ENCODE measurements at places on chromosomes 5 and 9.
A peak's percentile ranks its signal among the peaks of the same experiment; 100 is the strongest.

GRCh38 chr5:87190687-87191086 lies 77.0 kb upstream of the RASA1 start:
- DNase-seq = no peak

- no peak for DNase-seq
Observed at GRCh38 chr9:126125177-126125576, 201.5 kb upstream of the MVB12B start.

GRCh38 chr5:148509893-148510292 lies 126.1 kb downstream of the FBXO38 start:
- DNase-seq = no peak

DNA sequence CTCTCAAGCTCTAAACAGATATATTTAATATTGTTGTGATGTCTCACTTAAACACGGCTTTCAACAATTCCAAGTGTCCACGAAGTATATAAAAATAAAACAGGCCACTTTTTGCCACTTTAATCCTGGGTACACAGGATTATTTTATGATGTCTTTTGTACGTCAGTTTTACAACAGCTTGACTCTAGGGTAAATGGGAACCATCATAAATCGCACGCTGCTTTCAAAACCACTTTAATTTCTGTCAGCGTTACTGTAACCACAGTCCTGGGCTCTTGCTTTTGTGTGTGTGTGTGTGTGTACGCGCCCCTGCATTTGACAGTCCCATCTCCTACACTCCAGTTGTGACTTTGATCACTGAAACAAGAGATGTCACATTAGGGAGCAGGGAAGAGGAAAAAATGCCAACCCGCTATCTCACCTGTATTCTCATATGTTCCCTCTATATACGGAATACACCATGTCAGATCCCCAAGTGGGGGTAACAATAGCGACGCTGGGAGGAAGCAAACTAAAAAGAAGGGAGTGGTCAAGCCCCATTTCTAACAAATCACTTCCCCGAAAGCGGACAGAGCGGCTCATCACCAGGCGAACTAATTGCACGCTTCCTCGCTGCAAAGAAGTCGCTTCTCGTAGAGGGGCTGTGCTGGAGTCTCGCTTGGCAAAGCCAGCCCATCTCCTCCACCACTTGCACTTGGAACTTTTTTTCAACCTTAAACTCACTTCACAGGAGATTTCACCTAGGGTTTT lies 1.2 kb downstream of the BNC2 start:
- DNase-seq = no peak

DNA sequence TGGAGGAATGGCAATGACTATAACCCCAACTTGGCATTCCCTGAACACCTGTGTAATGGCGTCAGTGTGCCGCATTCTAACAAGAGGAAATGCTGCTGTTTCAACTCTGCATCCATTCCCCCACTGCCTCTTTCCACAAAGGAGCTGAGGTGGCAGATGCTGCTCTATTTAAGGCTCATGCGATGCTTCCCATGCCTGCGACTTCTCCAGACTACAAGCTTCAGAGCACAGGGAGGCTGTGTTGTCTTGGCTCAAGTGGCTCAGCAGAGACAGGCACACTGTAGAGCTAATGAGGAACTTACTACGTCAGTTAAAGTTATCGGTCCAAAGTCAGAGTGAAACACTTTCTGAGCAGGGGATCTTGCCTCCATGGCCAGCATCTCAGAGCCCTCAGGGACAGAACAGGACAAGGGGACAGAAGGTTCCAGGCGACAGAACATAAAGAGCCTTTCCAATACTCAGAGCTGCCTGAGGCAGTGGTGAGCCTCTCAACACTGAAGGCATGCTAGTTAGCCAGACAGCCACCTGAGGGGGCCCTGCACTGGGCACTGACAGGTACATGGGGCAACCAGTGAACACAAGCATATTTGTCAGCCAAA lies 21.8 kb downstream of the TNIP1 start:
- DNase-seq = no peak

DNA sequence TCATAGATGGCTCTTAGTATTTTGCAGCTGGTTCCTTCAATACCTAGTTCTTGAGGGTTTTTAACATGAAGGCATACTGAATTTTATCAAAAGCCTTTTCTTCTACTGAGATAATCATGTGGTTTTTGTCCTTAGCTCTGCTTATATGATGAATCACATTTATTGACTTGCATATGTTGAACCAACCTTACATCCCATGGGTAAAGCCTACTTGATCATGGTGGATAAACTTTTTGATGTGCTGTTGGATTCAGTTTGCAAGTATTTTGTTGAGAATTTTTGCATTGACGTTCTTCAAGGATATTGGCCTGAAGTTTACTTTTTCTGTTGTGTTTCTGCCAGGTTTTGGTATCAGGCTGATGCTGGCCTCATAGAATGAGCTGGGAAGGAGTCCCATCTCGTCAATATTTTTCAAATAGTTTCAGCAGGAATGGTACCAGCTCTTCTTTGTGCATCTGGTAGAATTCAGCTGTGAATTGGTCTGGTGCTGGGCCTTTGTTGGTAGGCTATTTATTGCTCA lies 49.7 kb downstream of the YIPF5 start:
- DNase-seq = no peak

- DNase-seq = no peak
Observed at GRCh38 chr9:108618906-108619550, 236.8 kb downstream of the ACTL7B start.

- no peak for DNase-seq
Observed at GRCh38 chr9:81729135-81729534, 39.8 kb upstream of the TLE1 start.

DNA sequence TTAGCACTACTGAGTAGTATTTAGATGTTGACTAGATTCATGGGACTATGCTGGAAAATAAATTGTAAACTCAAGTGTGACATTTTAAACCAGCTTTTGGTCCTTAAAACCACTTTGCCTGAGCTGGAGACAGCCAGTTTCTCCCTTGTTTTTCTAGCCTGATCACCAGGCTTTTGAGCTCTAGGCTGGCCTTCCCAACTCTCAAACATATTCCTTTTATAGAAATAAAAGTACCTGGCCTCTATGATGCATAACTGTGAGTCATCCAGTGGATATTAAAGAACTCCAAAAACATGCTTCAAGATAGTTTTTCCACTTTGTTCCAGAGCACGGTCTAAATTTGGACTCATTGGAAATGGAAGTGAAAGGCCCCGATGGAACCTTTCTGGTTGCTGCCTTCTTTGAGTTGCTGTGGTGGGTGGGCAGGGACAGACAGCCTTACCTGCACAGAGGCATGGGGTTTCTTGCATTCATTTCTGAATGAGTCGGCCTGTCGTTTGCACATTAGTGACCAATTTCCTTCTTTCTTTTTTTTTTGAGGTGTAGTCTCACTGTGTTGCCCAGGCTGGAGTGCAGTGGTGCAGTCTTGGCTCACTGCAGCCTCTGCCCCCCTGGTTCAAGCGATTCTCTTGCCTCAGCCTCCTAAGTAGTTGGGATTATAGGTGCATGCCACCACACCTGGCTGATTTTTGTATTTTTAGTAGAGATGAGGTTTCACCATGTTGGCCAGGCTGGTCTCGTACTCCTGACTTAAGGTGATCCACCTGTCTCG lies 43.1 kb downstream of the TRIO start:
- no peak for DNase-seq

- peak; percentile 76 for DNase-seq
Observed at GRCh38 chr5:317086-317811, 4.3 kb upstream of the AHRR start.

GRCh38 chr9:127205952-127206351 lies 58.6 kb upstream of the GARNL3 start:
- DNase-seq = no peak

DNA sequence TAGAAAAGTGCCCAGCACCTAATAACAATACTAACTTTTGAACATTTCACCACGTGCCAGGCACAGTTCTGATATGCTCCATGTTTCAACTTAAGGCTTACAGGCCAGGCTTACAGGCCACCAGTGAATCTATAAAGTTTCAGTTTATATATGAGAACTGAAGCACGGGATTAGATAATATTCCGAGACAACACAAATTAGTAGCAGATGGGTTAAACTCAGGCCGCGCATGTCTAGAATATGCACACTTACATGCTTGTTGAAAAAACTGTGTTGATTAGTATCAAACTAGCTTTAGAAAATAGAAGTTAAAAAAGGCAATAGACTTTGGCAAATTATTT lies 587.9 kb downstream of the MTRR start:
- DNase-seq = no peak

- DNase-seq = peak; percentile 35
Observed at GRCh38 chr9:96136992-96137670, 164.8 kb downstream of the HSD17B3 start.

- DNase-seq = peak; percentile 76
Observed at GRCh38 chr5:172713113-172713808, 57.7 kb downstream of the DUSP1 start.

All from activated CD4-positive, alpha-beta memory T cell treated with anti-CD3 and anti-CD28 coated beads for 36 hours (primary cell).